ENCODE measurements at places on chromosomes 1 and 21. TPM values are rescaled to one million over a fixed set of nuclear protein-coding genes. Genes with fewer than 3 reads are reported as not detected.
A peak's percentile ranks its signal among the peaks of the same experiment; 100 is the strongest.

DNA sequence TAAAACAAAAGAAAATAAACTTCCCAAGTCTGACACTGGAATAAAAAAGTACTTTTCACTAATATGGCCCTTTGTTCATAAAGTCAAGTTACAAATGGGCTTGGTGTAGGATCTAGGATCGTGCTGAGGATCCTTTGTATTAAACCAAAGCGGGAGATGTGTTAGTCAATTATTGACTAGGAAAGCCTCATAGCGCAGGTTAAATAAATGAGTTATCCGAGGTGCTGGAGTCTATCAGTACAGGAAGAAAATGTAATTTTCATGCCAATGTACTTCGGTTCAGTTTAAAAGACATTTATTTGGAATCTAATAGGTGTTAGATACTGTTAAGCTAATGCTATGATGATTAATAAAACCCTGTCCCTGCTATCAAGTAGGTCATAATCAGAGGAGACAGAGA is 101.8 kb downstream of the TNR start:
- ATAC-seq, result no peak

- peak; percentile 77 for ATAC-seq
Observed at GRCh38 chr1:1358433-1359271, at the start of gene MXRA8. Gene MXRA8 (minus strand): TSS chr1:1358555. CDS start chr1:1358504, 51 bp downstream.

GRCh38 chr1:95496773-95497172 is 262.8 kb downstream of the RWDD3 start:
- no peak for ATAC-seq

DNA sequence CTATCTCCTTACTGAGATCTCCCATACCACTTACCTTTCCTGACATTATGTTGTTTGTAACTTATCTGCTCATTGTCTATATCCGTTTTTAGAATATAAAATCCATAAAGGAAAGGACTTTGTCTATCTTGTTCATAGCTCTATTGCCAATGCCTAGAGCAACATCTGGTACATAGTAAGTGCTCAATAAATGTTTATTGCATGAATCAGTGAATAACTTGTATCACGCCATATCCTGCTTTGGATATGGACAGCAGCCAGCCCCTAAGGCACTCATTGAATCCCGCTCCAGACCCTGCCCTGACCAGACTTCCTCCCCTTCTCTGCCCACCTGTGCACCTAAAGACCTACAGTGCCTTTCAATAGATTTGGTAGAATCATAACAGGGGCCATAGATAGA is 298.1 kb upstream of the PLXNA2 start:
- ATAC-seq, result no peak

- ATAC-seq, result no peak
Observed at GRCh38 chr1:85566890-85567289, 13.7 kb upstream of the CCN1 start.

- no peak for ATAC-seq
Observed at GRCh38 chr1:101105877-101106276, 80.3 kb upstream of the DPH5 start.

The SMAP2 gene
- 60.1 TPM for total RNA-seq

The BLZF1 gene
- total RNA-seq, result 32.8 TPM

Data from motor neuron (in vitro differentiated cells).